ENCODE measurements at places on chromosomes 11 and 22.
A peak's percentile ranks its signal among the peaks of the same experiment; 100 is the strongest.

DNA sequence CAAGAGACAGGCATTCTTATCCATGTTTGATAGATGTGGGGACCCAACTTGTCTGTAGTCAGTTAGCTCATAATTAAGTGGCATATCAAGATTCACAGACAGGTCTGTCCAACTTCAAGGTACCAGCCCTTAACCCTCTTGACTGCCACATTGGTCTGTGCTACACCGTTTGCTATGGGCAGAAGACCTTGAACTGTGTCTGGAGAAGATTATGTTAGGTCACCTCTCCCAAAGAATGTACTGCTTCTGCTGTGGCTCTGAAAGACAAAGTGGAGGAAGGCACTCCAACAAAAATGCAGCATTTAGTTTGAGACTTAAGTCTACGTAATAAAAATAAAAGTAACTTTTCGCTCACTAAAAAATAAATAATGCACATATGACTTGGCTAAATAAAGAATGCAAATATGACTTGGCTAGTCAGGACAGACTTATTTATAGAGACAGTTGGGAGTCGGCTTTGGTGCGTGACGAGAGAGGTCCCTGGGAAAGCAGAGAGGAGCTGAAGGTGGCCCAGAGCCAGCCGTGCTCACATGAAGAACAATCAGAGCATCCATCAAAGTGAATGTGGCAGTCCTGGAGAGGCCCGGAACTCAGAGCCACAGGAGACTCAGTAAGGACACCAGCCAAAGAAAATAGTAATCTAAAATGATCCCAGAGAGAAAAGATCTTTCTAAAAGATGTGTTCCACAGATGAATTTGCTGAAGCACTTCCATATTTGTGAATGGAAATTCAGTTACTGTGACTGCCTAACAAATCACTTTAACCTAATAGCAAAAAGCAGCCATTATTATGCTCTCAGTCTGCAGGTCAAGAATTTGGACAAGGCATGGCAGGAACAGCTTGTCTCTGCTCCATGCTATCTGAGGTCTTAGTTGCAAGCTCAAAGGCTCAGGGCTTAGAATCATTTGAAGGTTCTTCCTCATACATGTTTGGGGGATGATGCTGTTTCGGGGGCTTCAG, 35.0 kb downstream of the CWC15 start:
- DNase-seq = peak; percentile 81

DNA sequence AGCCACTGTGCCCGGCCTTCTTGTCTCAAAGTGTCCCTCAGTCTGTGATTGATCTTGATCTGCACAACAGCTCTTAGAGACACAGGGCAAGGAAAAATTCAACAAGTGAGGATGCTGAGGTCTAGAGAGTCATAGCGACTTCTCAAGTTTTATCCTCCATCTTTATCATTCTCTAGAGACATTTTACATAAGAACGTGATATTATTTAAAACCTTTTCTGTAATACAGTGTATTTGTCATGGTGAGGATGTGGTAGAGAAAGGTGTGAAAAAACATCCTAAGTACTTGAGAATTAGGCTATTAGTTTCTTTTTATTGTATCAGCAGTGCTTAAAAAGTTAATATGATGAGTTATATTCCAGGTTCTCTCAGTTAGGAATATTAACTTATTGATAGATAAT, 50.2 kb downstream of the EMSY start:
- DNase-seq = no peak

DNA sequence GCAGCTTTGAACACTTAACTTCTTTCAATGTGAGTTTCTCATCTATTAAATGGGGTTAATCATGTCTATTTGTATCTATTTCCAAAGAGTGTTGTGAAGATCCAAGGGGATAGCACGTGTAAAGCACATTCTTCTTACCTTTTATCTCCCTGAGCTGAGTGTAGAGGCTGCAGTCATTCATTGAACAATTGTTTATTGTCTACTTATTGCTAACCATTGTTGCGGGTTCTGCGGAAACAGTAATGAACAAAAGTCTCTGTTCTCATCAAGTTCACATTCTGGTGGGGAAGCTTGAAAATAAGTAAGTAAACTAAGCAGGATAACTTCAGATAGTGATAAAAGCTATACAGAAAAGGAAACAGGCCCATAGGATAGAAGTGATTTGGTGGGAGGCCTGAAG, 27.4 kb upstream of the PLET1 start:
- no peak for DNase-seq

DNA sequence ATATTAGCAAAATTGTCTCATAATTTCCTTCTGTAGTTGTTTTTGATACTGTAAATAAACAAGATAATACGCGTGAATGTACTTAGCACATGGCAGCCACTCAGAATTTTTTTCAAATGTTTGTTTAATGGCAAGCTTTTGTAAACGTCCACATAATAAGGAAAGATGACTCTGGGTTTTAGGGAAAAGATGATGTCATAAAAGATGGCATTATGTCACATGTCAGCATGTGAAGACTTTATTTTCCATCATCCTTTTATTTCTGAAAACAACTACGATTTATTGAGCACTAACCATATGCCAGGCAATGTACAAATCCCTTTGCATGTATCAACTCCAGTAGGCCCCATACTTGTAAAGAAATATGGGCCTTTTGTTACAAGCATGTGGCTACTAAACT, 139.9 kb downstream of the C11orf91 start:
- no peak for DNase-seq

GRCh38 chr11:73260127-73260457, 12.0 kb upstream of the P2RY6 start:
- no peak for DNase-seq

- peak; percentile 61 for DNase-seq
These were observed 101.1 kb upstream of the SLC22A12 start for GRCh38 chr11:64489831-64490441.

- DNase-seq = no peak
These were observed 10.6 kb downstream of the ELF5 start for GRCh38 chr11:34502949-34503348.

GRCh38 chr11:71452199-71453036, 585 bp upstream of the NADSYN1 start:
- DNase-seq = peak; percentile 92

DNA sequence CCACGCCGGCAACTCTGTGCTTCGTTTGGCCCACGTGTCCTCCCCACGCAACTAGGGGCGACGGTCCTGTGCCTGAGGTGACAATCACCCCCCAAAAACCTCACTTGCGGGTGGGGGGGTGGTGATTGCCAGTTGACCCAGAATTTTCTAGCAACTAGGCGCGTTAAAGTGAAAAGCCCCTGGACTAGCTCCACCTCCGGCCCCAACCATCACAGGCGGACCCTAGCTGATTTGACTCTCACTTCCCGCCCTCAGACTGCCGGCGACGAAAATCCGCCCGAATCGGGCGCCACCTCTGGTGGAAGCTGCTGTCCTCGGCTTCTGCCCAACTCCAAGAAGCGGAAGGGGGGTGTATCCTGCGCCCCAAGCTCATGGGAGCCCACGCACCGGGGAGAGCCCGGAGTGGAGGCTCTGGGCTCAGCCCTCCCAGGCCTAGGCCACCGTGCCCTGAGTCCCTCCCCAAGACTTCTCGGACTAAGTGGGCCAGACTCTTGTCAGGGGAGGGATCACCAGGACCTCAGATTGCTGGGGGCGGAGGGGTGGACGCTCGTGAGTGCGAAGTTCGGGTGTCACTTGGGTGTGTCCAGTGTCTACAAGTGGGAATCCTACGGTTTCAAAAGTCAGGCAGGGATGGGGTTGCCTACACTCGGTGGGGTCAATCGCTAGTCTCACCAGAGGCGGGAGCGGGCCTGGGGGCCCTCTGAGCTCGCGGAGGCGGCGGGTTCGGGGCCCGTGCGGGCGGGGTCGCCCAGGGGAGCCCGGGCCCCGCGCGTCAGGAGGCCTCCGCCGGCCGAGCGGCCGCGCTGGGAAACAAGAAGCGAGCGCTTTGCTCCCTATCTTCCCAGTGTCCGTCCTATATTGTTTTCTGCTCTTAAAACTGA, 12.3 kb downstream of the PAX6 start:
- DNase-seq = no peak

GRCh38 chr11:26522912-26523610, 49.0 kb downstream of the MUC15 start:
- no peak for DNase-seq

DNA sequence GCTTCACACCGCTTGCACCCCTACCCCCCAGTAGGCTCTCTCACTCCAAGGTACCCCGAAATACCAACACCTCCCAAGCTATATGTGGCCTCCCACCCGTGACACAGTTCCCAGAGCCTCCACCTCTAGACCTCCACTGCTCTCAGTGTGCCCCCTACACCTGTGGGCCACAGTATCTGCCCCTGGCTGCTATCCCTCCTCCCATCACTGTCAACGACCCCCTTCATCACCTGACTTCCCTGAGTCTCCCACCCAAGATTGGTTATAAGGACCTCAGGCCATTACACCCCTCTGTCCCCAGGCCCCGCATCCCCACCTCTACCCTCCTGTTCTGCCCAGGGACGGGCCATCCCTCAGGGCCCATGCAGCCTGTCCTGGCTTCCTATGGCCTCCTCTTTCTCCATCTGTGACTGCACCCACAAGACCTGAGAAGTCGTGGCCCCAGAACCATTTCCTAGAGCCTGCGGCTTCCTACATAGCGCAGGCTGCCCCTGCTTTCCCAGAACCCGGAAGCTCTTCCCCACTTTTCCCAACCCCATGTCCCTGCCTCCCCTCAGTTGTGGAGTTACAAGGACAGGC, 734 bp downstream of the ACR start:
- no peak for DNase-seq

DNA sequence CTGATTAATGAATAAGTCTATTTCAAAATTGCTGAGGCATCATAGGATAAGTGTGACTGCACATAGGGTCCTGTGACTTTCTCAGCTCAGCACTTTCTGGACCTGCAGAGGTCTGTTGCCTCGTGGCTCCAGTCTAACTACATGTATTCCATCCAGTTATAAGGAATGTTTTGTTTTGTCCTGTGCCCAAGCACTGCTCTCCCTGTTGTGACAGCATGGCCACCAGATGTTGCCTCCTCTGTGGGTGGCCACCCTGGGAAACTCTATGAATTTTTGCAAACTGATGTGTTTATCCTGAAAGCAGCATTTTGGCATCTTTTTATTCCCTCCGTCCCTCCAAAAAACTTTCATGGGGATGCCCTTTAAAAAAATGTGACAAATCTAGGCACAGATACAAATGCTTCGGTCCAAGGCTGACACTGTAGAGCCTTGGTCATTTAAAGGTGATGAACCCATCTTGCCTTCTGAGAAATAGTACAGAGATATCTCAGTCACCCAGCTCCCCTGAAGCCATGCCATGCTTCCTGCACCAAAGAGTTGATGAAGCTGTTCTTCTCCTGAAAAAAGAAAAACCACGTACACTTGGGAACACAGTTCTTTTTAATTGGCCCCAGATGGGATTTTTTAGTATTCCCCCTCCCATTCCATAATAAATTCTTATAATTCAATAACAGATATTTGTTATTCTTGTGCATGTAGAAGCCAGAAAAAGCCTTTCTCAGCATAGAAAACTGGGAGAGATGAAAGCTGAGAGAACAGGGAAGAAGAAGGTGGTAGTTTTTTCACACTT, 72.6 kb downstream of the CCDC34 start:
- DNase-seq = no peak

DNA sequence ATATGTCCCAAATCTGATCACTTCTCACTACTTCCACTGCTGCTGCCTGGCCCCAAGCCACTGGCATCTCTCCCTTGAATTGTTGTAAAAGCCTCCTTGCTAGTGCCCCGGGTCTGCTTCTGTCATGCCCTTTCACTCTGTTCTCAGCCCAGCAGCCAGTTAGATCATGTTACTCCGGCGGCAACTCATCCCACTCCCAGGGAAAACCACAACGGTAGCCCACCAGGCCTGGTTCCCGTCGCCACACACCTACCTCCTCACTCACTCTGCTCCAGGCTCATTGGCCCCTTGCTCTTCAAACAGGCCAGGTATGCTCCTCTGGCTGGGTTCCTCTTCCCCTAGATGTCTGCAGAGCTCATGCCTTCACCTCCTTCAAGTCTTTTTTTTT, 3.8 kb upstream of the MARK2 start:
- no peak for DNase-seq

GRCh38 chr22:19851291-19852176, 3.1 kb downstream of the GNB1L start:
- peak; percentile 54 for DNase-seq

GRCh38 chr11:61384271-61385242, 7.8 kb upstream of the TMEM216 start:
- DNase-seq = no peak

DNA sequence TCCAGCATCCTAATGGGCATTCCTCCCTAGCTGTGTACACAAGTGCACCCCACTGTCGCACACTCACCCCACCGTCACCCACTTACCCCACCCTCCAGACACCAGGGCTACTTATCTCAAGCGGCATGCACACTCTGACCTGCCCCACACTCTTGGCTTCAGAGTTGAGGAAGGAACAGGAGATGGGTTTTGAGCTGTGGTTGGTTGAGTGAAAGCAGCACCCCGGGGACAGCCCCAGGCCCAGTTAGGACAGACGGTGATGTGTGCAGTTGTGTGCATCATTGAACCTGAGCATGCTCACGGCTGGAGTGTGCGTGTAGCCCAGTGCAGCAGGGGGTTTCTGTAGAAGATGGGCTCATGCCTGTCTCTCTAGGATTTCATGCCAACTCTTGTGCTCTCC, 32.5 kb downstream of the AHNAK start:
- no peak for DNase-seq

GRCh38 chr11:68016904-68017817, 7.0 kb downstream of the ALDH3B1 start:
- no peak for DNase-seq

- no peak for DNase-seq
These were observed 15.9 kb downstream of the INCENP start for GRCh38 chr11:62139526-62140303.

DNA sequence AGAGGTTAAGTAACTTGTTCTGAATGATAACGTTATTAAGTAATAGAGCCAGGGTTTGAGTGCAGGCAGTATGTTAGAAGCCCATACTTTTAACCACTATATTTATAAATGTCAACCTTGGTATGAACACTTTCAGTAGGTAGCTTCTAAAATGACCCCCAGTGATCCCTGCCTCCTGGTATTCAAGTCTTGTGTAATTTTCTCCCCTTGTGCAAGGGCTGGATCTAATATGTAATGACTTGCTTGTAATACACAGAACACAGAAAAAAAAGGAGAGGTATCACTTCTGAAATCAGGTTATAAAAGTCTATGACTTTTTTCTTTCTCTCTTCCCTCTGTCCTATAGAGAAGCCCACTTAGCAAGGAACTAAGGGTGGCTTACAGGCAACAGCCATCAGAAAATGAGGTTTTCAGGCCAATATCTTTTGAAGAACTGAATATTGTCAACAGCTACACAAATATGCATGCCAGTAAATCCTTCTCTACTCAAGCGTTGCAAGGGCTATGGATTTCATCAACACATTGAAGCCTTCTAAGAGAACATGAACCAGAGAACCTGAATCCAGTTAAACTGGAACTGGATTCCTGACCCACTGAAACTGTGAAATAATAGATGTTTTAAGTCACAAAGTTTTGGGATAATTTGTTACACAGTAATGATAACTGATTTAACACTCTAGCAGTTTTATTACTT, 712.3 kb downstream of the METTL15 start:
- no peak for DNase-seq

GRCh38 chr22:45831394-45831793, 145.6 kb downstream of the WNT7B start:
- DNase-seq = no peak

GRCh38 chr22:27790376-27791158, 11.0 kb downstream of the MN1 start:
- no peak for DNase-seq

- DNase-seq = no peak
These were observed 20.8 kb upstream of the PEX26 start for GRCh38 chr22:18056807-18057474.

All from DMS79 treated with DMSO at 0.1 percent for 48 hours (cell line).